ENCODE measurements at places on chromosomes 5 and 9.
A peak's percentile ranks its signal among the peaks of the same experiment; 100 is the strongest.

GRCh38 chr9:6133346-6134063, 82.1 kb upstream of the IL33 start:
- peak; percentile 11 for DNase-seq

DNA sequence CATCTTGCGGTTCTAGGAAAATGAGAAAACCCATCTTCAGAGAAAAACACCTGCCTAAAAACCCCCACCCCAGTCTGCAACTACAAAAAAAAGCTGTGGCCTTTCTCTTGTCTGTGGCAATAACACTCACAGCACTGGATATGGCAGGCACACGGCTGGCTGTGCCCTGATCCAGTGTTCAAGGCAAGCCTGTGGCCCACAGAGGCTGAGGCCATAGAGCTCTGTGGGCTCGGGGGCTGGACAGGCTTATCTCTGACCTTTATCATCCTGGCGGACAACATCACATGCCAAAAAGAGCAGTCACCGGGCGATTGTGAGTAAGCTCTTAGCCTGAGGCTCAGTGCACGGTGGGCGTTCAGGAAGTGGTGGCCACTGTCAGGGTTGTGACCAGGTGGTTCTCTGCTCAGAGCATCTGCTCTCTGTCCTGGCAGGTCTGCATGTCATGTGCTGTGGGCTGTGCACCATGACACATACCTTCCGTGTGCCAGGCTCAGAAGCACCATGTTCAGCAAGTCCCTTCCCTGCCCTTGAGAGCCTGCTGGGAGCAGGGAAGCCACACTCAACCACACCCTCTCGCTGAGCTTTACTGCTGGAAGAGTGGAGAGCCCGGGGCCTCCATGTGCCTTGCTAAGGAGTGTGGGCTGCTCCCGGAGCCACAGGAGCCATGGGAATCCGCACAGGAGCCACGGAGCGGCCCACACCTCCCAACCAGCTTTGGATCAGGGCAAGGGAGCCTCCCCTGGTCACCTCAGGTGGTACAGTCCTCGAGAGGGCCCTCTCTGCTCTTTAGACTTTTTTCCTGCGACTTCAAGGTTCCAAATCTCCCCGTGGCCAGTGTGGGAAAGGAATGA, 34.6 kb upstream of the WDR38 start:
- peak; percentile 99 for DNase-seq

GRCh38 chr9:21762064-21762463, 40.4 kb upstream of the MTAP start:
- no peak for DNase-seq

DNA sequence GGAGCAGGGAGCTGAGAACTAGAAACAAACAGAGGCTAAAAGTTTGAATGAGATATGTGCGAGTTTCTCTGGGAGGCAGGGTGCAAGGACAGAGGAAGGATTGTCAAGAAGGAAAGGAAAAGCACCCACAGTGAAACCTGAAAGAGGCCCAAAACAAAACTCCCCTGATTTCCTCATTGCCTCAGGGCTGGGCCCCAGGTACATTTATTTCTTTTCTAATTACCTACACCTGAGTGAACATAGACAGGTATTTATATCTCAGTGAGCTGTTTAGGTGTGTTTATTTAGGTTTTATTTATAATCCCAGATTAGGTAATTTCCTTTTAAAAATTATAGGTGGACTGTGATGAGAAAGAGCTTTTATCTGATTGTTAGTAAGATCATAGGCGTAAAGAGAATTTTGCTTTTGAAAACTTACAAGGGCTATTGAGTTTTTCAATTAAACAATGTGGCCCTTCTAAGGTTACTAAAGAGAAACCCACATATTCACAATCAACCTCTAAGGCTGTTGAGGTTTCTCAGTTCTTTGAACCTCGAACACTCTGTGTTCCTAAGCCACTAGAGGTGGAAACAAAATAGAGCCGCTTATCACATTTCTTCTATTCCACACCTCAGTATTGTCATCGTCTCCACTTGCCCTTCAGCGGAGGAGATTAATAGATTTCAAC, 344.8 kb downstream of the ZNF608 start:
- peak; percentile 78 for DNase-seq

GRCh38 chr9:125985142-125985997, 238.2 kb downstream of the PBX3 start:
- DNase-seq, result no peak

- no peak for DNase-seq
These were observed 305.0 kb downstream of the RAB3C start for GRCh38 chr5:58887721-58888409.

DNA sequence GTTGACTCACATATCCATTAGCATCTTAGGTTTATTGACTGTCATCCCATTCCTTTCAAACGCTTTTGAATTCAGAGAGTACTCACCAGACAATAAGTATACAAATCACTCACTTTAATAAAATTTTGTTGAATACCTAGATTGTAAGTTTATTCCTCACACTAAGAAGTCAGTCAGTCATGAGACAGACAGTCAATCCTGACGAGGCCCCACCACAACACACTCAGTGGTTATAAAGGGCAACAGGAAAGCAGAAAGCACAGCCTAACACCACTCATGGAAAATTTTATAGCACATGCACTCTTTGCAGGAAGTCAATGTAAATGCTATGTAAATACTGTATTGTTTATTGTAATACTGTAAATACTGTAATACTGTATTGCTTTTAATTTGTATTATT, 176.3 kb upstream of the PTGER4 start:
- no peak for DNase-seq

DNA sequence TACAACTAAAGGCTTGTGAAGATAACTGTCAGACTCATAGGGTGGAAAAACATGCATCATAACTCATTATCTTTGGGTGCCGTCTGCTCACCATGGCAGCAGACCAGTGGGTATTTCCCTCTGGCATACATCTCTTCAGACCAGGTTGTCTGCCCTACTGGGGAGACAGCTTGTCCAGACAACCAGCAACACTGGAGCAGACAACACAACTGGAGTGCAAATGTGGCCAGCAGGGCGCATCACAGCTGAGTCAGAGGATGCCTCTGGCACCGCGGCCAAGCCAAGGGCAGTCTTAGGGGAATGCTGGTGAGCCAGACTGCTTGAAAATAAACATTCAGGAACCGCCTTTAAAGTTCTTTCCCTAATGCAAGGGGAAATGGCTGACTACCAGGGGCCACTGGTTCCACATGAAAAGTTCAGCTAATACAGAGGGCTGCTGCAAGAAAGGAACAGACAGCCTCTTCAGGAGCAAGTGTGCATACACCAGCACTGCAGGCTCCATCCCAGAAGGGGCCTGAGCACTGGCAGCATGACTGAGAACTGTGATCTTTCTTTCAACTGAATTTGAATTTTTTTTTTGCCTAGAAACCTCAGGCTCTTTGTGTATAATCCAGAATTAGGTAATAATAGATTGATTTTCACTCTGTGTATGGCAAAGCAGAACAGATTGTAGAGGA, 77.3 kb downstream of the MAMDC2 start:
- peak; percentile 70 for DNase-seq

DNA sequence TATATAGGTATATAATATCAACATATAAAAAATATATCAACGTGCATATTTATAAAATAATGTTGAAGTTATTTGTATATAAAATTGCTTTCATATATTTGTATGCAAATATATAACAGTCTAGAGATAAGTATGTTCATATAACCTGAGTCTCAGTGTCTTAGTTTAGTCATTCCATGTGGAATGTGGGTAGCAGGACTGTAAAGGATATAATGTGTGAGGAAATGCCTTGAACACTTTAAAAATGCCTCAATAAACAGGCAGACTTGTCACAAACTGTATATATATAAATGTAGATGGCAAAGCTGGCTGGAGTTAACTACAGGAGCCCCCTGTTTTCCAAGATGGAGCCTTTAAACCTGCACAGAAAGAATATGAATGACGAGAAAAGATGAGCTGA, 48.4 kb downstream of the CCDC125 start:
- no peak for DNase-seq

GRCh38 chr5:124457101-124457500, 289.3 kb downstream of the ZNF608 start:
- no peak for DNase-seq

DNA sequence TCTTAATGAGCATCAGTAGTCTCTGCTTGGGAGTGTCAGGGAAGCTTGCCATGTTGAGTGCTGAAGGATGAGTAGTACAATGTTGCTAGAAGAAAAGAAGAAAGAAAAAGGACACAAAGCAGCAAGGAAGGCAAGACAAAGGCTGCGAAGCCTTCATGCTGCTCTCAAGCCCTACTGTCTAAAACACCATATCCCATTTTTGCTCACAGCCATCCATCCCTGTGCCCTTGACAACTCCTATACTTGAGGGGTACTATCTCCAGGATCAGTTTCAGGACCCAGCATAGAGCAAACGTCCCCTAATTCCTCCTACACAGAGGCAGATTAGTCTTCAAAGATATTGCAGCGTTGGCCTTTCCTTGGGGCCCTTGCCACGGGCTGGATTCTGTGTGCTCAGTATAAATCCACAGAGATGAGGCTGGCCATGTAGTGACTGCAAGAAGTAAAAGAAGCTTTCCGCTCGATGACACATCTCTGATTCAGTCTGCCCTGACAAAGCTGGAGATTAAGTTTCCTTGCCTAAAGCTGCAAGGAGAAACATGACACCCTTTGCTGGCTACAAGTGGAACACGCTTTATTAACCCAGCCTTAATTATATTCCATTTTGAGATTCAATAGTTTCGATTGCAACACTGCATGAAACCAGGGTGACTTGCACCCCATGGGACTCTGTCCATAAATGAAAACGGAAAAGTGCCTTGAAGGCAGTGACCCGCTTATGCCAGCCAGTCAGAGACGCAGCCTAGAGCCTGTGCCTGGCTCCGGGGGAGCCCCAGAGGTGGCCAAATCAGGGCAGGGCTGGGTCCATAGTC, 304.6 kb downstream of the ACTL7B start:
- DNase-seq, result peak; percentile 99

DNA sequence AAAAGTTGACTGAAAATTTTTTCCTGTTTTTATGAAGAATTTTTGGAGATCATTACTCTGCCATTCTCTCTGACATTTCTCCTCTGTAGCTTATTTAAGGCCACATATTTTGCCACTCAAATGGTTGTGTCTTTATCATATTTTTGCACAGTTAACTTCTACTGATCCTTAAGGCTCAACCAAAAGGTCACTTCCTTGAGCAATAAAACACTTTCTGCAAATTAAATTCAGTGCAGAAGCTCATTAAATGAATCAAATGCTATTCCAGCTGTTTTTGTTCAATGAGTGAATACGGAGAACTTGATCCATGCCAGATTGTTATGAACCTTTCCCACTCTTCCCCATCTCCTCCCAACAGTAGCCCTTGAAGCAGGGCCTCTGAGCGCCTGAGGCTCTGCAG, 93.8 kb upstream of the EPB41L4A start:
- no peak for DNase-seq

- no peak for DNase-seq
These were observed 7.1 kb upstream of the IFNA6 start for GRCh38 chr9:21357479-21358460.

GRCh38 chr5:83362526-83362925, 109.0 kb upstream of the VCAN start:
- no peak for DNase-seq

GRCh38 chr5:50711280-50711679, 44.8 kb downstream of the PARP8 start:
- no peak for DNase-seq

DNA sequence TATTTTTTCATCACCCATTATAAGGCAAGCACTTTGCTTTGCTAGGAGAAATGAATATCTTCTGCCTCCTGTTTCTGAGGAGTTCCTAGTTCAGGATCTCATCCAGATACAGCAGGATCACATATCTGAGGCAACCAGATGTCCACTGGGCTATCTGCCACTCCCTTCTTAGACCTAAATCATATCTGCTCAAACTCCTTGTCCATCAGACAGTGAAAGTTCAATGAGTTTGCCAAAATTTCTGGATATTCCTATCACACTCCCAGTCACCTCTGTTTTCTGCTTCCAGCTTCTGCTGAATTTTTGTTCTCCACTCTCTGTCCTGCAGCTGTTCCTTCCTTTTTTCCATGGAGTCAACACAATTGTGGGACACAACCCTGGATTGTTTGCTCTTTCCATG, 54.2 kb upstream of the BASP1 start:
- DNase-seq, result no peak

DNA sequence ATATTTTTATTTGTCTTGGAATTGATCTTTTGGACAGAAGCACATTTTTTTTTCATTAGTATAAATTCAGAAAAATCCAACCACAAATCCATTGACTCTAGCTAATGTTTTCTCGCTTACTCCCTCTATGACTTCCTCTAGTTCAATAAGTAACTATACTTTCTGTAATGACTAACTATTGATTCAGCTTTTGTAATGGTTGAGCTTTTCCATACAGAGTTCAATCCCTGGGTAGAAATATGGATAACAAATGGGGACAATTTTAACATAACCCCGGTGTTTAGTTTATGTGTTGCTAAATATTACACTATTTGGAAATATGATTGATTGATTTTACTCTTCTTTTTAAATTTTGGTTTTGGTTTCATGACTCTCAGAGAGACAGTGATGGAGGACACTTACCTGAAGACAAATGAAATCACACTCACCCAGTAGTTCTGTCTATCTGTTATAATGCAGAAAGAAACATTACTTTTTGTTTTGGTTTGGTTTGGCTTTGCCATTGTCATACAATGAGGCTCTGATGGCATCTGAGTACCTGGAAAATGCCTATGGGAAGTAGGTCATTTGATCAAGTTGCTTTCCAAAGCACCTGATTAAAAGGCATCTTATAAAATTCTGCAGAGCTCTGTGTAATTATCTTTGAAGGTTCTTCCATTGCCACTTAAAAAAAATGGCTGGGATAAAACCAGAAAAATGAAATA, 309.7 kb upstream of the MPDZ start:
- no peak for DNase-seq

DNA sequence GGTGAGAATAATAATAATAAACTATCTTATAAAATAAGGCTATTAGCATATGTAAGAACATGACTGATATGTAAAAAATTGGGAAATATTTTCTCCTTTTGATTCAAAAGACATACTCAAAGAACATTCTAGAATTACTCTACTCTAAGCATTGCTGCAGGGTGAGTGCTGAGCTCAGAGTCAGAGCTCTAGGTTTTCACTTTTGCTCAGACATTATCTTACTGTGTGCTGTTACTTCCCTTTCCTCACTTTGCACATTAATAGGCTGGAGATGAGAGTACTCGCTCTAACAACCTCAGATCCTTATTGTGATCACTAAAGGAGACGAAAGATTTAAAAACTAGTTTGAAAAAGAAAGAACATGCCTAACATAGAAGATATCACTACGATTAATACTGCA, 99.4 kb upstream of the C9orf72 start:
- no peak for DNase-seq

GRCh38 chr9:131125038-131125287, 423 bp upstream of the NUP214 start:
- DNase-seq, result no peak

DNA sequence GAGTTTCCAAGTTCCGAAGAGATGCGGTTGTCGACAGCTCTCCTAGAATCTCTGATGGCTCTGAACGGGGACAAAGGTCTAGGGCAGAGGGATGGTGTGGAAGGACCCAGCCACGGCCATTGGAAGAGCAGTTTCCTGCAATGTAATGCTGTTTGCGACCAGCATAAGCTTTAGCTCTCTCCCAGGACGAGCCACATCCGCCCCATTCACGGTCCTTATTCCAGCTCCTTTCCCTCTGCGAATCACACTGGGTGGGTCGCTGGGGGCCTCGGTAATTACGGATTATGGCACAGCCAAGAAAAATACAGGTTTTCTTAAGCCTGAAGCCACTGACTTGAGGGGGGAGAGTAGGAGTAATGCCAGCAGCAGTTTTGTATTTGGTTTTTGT, 22.7 kb downstream of the ANXA2R start:
- no peak for DNase-seq

GRCh38 chr5:43255704-43256103, 57.5 kb downstream of the HMGCS1 start:
- DNase-seq, result no peak

All from PC-9 (cell line).